ENCODE measurements at places on chromosomes 13 and 19. TPM values are rescaled to one million over a fixed set of nuclear protein-coding genes. Genes with fewer than 3 reads are reported as not detected.
A peak's percentile ranks its signal among the peaks of the same experiment; 100 is the strongest.

DNA sequence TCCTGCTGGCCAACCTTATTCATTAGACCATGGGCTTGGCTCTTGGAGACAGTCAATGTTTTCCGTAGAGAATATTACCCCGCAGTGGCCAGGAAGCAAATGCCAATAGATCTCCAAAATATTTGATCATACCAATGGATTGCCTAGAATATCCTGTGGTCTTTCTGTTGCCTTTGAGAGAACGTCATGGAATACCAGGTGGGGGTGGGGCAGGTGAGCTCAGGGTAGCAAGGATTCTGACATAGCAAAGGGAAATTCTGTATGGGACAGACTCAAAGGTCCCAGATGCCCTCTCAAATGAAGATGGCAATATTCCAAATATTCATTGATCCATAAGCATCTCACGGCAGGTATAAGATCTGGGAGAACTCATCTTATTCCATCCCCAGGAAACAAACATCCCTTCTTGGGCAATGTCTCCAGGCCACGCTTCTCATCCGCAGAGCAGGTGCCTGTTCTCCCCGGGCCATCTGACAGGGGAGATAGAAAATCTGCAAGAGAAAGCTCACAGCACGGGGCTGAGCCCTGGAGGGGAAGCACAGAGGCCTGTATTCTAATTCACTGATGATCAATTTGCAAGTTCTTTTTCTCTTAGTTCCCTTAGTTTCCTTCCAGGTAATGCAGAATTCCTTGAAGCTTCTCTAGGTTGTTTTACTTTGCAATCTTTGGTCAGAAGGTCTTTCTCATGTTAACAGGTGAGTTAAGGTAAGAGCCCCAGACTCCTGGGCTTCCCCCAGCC lies 69.6 kb upstream of the TSHZ3 start:
- DNase-seq = no peak

- DNase-seq = no peak
These were observed 69.4 kb downstream of the TEX29 start for GRCh38 chr13:111389621-111390521.

DNA sequence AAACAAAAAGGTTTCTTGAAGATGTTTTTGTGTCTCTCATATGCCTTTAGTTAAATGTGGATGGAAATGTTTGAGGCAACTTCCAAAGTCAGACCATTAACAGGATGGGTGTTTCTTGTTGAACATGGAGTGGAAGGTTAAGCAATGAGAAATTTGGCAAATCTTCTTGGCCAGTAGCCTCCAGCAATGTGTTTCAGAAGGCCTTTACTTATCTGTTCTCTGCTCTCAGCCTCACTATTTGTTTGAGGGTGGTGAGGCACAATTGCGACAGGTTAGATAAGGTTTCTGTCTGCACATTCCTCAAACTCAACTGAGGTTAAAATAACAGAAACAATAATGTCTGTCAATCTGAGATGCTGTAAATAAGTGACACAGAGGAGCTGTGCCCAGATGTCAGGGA lies 1019.0 kb downstream of the DIAPH3 start:
- DNase-seq = no peak

DNA sequence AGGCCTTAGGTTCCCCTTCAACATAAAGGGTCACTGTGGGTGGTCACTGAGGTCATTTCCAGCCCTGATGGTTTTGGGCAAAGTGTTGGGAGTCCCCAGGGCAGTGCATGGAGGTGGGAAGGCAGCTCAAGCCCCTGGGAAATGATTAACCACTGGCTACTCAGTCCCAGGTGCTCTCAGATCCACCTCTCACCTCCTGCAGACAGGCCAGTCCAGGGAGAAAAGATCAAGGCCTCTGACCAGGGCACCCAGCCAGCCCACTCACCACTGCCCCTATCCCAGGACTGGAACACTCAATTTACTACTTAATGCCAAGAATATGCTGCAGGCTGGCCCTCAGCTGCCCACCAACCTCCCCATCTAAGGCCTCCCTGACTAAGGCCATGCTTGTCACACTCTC lies 1307.9 kb downstream of the UQCRFS1 start:
- no peak for DNase-seq

DNA sequence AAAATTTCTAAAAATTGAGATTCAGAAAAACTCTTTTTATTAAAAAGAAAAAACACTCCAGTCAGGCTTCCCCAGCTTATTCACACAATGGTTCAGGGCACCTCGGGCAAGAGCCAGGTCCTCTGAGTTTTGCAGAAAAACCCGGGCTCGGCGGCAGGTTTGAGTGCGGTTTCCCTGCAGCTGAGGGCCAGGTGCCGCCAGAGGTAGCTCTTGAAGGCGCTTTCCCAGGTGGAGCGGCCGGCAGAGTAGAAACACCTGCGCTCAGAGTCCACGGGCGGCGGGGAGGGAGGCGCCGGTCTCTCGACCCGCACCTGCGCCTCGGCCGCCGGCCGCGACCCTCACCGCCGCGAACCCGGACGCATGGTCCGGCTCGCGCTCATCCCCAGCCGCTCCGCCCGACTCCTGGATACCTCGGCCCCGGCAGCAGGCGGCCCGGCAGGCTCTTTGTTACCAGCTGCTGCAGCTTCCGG lies 444 bp downstream of the PROSER1 start:
- peak; percentile 46 for DNase-seq

DNA sequence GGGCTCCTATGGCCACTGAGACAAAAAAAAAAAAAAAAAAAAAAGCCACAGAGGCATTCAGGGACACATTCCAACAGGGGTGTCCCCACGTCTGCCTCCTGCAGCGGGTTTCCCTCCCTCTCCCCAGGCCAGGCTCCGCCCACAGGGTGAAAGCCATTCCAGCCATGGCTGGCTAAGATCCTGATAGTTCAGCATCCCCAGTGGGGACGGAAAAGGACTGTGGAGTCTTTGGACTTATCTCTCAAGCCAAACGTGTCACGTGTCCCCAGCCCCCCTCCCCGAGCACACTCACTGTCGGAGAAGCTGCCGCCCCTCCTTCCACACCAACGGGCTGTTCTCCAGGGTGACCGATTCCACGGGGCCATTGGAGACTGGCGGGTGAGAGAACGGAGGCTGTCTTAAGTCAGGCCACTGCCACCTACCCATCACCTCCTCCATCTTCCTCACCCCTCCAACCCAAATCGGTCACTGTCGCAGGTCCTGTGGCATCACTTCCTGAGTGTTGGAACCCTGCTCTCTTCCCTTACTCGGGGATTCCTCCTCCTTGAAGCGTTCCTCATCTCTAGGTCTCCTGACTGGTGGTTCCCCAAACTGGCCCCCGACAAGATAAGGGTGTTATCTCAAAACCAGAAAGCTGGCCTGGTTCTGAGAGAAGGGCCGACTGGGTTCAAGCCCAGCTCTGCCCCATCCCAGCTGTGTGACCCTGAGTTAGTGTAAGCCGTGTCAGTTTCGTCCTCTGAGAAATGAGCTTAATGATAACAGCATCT lies 9.1 kb upstream of the FKRP start:
- no peak for DNase-seq

DNA sequence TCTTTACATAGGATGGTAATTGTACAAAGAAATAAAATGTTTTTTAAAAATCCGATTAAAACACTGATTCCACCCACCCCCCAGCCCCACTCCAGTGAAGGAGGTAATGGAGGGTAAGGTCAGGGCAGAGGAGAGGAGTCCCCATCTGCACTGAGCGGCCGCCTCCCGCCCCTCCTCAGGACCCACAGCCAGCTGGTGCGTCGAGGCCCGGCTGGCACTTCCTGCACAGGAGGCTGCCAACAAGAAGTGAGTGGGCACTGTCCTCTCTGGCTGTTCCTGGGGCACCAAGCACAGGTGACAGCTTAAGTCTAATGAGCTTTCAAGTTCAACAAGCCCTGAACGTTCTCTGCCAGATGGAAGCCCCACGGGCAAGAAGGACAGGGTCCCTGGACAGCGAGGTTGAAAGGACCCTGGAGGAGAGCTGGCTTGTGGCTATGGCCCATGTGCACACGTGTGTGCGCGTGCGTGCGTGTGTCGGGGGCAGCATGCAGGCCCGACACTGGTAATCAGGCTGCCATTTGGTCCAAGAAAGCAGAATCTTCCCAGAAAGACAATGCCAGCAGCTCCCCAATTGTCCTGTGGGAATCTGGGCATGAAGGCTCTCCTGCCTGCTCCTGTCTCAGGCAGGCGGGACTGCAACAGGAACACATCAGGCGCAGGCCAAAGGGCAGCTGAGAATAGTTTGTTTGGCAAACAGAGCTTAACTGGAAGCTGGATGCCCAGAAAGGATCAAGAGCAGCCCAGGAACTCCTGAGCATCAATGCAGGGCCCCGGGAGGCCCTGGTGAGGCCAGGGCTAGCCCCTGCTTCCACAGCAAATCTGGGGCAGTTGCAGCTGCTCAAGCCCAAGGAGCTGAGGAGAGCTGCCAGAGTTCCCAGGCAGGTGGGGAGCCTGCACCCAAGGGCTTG lies 15.1 kb upstream of the EPHX3 start:
- DNase-seq = no peak

DNA sequence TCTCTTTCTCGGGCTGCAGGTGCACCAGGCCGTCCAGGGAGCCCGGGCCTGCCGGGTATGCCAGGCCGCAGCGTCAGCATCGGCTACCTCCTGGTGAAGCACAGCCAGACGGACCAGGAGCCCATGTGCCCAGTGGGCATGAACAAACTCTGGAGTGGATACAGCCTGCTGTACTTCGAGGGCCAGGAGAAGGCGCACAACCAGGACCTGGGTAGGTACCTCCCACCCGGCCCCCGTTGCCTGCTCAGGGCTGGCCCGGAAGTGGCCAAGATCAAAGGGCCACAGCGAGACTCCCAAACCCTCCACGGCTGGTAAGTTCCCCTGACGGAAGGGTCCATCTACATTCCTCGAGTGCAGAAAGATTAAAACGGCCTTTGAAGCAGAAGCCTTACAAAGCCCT lies 55.1 kb downstream of the RAB20 start:
- no peak for DNase-seq

DNA sequence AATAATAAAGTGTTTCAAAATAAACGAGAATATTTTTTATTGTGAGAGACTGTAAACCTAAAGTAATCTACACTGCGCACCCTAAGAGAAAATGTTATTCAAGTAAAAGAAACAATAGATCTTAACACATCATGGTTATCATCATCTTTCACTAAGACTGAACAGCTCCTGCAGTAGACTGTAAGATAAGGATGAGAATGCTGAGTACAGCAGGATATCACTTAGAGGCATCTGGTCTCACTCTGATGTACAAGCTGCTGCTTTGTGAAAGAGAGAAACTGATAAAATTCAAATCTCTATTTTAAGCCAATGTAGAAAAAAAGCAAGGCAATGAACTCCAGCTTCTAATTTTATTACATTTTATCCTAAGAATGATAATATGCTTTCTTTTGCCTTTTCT lies 261.7 kb upstream of the HTR2A start:
- DNase-seq = no peak

GRCh38 chr19:12838182-12838885 lies at the start of gene MAST1:
TSS of gene MAST1 (plus strand) at chr19:12838515. CDS start at chr19:12838573, 58 bp downstream.
- peak; percentile 46 for DNase-seq

DNA sequence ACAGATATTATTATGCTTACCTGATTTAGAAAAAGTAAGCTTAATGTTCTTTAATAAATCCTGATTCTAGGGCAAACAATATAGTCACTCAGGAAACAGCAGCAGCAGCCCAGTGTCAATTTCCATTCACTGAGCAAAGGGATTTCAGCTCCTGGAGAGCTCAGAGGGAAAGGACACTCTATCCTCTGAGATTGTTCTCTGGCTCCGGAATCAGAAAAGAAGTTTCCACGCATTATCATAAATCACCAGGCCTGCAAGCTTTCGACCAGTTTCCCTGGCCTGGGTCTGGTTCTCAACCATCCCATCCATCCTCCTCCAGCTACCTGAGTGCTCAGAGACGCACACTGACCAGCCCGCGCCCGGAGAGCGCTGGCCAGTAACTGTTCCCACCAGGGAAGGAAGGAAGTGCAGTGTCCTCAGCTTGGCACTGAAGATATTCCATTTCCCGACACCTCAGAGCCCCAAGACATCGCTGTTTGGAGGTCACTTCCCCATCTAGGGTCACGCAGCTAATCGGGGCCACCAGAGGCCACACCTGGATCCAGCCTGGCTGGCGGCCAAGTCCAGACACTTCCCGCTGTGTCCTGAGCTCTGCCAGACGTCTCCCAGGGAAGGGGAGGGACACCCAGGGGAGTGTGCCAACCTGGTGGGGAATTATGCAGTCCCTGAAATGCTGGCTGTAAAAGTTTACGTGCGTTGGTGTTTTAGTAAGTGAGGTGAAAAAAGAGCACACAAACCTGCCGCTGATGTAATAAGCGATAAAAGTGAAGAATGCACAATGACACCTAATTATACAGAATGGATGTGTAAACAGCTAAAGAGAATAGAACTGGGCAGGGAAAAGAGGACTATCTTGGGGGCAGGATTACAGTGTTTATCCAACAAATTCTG lies 29.1 kb downstream of the EPS15L1 start:
- DNase-seq = no peak

The SELENOV gene
- total RNA-seq = not detected

The MISP3 gene
- total RNA-seq = 0.69 TPM

The CD37 gene
- 268 TPM for total RNA-seq
